ENCODE measurements at places on chromosomes 7 and 10. TPM values are rescaled to one million over a fixed set of nuclear protein-coding genes. Genes with fewer than 3 reads are reported as not detected.

- DNase-seq: no peak
These were observed 21.6 kb downstream of the AGAP3 start for GRCh38 chr7:151107882-151108281.

GRCh38 chr7:34747867-34748727 lies 90.1 kb downstream of the NPSR1 start:
- peak; percentile 89 for DNase-seq

GRCh38 chr7:23955145-23955544 lies 245.1 kb downstream of the STK31 start:
- DNase-seq: no peak

VSTM4 gene
- total RNA-seq: 0.07 TPM

CD36 gene
- total RNA-seq: 0.32 TPM

DPP6 gene
- total RNA-seq: not detected

DNA sequence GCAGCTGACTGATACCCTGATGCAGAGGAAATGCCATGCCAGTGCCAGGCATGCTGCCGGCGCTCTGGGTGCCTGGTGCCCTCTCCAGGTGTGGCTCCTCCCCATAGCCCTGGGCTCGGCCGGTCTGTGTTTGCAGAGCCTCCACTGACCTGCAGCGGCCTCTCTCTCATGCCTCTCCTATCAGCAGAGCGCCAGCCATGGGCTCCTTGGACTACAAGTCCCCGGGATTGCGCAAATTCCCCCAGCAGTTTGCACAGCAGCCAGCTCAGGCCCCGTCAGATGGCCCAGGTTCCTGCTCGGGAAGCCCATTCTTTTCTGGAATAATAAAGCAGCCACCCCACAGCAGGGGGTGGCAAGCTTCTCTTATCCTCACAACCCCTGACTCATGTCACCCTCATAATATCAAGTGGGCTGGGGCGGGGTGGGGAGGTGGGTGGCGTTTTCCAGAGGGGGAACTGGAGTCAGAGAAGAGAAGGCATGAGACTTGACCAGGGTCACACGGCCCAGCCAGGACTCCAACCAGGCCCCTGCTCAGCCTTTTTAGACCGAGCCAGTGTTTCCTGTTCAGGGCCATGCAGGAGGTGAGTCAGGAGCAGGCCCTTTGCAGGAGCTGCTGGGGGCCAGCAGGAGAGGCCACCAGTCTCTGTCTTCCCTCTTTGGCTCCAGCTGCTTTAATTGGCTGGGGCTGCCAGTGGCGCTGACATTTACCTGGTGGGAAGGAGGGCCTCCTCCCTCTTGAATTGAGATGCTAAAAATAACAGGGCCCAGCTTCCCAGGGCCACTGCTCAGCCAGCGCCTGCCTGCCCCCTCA lies 58.6 kb downstream of the ZMIZ1 start:
- DNase-seq: peak; percentile 56

TMEM140 gene
- not detected for total RNA-seq

- no peak for DNase-seq
These were observed 24.9 kb upstream of the TES start for GRCh38 chr7:116185450-116185849.

DNA sequence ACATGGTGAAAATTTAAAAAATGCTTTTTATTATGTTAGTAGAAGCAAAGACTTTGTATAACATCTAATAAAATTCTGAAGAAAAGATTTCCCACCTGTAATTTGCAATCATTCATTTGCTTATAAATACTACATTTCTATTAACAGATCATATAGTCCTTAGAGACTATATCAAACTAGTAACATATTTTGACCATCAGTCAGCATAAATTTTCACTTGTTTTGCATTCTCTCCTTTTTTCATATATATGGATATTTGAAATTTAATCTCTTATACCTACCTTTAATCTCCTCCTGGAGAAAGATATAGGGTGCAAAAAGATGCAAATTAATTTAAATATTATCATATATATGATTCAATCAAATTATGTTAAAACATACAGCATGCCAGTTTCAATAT lies 16.9 kb upstream of the TAS2R16 start:
- DNase-seq: no peak

DNA sequence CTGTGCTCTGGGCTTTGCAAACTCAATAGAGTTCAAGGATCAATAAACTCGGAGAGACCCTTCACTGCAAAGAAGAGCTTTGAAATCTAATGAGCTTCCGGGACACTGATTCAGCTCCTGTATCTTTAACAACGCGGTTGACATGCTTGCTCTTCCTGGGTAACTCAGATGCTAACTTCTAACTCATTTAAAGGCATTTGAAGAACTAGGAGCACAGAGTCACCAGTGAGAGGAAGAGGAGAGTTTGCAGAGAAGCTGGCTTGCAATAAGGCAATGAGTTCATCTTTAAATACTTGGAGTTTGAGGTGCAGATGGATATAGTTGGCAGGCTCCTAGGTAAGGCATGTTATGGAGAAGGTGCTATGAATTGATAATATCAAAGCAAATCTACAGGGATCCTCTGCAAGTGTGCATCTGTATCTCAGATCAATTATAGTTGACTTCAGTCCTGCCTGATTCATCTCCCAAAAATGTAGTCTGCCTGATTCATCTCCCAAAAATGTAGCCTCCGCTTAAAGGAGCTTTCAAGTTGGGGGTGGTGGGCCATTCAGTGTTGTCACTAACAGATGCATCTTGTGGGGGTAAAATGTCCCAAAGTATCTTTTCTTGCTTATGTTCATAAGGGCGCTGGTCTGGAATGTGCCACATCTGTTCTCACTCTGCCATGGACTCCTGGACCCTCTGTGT lies 182.5 kb upstream of the PRSS58 start:
- DNase-seq: peak; percentile 47

GRM3 gene
- total RNA-seq: not detected

GRCh38 chr10:36538953-36539586 lies 586.3 kb upstream of the ANKRD30A start:
- DNase-seq: no peak

DNA sequence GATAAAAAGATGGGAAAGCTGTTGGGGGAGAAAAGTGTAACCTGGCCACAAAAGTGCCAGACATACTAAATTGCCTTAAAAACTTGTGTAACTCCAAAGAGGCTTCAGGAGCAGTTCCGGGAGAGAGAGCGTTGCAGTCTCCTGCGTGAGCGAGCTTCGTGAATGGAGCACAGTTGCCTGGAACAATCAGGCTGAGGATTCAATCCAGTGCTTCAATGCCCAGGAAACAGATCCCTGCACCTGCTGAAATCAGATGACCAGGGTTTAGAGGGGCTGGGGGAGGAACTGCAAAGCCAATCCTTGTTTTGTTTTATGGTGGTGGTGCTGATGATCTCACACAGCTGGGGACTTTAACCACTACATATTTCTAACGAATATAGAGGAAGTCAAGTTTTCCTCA lies 398.3 kb downstream of the DPP6 start:
- DNase-seq: no peak

DNA sequence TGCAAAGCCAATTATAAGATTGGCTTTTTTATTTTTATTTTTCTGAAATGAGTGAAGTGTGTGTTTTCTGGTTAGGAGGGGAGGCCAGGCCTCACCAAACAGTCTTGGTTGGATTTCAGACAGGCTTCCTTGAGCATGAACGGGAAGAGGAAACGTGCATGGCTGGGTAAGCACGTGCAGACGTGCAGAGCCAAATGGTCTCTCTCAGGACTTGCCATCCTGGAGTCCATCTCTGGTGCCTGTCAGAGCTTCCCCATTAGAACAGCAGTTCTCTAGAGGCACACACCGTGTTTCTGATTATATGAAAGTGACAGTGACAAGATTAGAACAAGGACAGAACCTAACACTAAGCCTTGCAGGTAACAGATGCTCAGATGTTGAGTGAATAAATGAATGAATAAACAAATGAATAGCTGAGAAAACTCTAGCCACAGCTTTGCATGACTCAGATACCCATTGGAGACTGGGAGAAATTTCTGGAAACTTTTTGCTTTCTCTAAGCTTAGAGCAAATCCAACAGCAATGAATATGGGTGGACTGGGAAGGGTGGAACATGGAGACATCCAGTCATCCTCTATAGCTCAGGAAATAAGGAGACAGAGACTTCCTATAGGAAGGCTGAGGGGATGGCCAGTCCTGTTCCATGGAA lies 11.8 kb upstream of the CALD1 start:
- no peak for DNase-seq

UNCX gene
- total RNA-seq: not detected

DNA sequence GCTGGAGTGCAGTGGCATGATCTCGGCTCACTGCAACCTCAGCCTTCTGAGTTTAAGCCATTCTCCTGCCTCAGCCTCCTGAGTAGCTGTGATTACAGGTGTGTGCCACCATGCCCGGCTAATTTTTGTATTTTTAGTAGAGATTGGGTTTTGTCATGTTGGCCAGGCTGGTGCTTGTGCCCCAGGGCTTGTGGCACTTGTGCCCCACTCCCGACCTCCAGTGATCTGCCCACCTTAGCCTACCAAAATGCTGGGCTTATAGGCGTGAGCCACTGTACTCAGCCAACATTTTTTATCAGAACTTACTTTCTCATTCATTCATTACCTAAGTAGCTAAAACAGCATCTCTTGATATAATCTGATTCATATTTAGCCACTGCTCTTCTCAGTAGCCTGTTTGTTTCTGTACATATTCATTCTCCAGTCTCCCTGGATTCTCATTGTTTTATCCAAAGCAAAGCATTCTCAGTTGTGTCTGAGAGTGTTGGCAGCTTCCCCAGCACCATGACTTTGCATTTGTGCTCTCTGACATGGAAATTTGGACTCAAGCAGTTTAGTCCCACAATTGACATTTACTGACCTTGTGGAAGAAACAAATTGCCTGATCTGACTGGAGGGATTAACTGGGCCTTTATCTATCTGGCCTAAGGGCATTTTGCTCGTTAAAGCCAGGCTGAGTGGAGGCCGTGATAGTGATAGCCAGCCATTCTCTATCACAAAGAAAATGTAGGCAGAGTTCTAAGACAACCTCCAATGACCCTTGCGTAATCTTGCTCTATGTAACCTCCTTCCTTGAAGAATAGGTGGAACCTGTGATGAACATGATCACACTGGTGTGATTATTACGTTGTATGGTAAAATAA lies 44.9 kb downstream of the AKR1B15 start:
- no peak for DNase-seq

DNA sequence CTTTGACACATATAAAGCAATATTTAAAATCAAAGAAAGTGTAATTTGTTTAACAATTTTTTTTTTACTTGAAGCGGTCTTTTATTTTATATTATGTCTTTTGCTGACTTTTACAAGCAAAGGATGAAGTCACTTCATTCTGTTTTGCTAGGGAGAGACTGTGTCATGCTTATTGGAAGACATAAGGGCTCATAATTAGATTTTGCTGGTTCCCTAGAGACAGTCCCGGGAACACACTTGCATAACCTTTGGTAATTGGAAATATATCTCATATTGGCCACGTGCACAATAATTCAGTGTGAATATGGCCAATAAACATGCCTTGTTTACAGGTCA lies 448 bp upstream of the NET1 start:
- DNase-seq: no peak

DNA sequence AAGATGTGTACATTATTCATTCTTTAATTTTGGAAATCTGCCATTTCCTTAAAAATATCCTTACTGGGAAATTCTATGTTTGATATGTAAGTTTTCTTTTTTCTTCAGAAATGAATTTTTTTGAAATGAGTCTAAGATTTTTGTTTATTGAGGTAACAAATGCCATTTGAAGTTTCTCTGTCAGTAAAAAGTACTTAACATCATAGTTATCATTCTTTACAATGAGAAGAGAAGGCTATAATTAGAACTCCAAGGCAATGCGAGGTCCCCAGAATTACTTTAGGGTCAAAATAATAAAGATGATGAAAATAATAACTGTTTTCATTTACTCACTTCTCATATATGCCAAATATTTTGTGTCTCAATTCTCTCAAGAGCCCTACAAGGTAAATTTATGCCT lies 37.0 kb upstream of the RHOBTB1 start:
- DNase-seq: no peak

CTAGE6 gene
- total RNA-seq: not detected

- DNase-seq: no peak
These were observed 205.0 kb downstream of the SORCS1 start for GRCh38 chr10:106959521-106959920.

HMX2 gene
- total RNA-seq: not detected

DNA sequence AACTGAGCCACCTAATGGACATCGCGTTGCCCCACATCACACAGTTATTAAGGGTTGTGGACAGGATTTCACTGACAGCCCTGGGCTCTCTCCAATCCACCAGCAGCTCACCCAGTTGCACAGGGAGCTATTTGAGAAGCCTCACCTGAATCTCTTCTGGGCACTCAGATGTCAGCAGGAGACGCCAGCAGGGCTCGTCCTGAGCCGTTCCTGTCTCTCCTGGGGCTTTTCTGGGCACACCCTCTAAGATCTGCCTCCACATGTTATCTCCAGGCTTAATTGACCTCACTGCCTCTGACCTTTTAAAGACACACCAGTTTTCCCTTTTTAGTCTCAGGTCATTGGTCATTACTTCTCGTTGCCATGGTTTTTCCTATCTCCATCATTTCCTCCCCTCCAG lies 63.0 kb downstream of the GRID1 start:
- no peak for DNase-seq

GRCh38 chr7:50068026-50068425 lies 25.0 kb downstream of the ZPBP start:
- DNase-seq: peak; percentile 31

GRCh38 chr7:30659312-30659711 lies 22.9 kb downstream of the CRHR2 start:
- DNase-seq: no peak

ITPRID1 gene
- not detected for total RNA-seq

EIF4H gene
- 384 TPM for total RNA-seq

- no peak for DNase-seq
These were observed 105.3 kb downstream of the ELFN1 start for GRCh38 chr7:1775389-1775788.

PNLIPRP3 gene
- total RNA-seq: not detected

IL6 gene
- total RNA-seq: not detected

GRCh38 chr10:77162697-77163096 lies 474.9 kb downstream of the KCNMA1 start:
- no peak for DNase-seq

NEUROD6 gene
- total RNA-seq: not detected

DNA sequence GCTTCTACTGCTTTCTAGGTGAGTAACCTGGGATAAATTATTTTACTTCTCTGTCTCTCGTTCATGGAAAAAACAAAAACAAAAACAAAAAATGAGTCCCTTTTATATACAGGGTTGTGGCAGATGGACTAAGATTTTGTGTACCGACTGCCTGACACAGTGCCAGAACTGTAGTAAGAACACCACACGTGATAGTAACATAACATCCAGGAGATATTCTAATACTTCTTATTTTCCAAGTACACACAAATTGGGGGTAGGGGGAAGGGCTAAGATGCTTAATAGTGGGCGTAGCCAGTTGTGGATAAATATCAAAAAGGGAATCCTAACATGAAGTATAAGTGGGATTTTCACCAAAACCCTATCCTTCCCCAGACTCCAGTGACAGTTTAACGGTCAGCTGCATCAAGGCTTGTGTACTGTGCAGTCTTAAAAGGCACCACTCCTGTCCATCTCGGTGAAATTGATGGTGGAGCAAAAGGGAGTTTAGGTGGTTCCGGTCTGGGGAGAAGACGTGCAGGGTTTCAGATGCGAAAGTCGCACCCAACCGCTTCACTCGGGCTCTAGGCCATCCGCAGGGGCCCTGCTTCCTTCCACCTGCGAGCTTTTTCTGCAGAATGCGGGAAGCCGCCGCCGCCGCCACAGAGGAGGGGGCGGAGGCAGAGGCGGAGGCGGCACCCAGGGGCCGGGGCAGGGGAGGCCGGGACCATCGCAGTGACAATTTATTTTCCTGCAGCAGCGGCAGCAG lies at the start of gene STAMBPL1:
Gene STAMBPL1, plus strand, starts transcription at position 712 of the 748 bp plus-strand sequence. CDS start 21,464 bp downstream, outside the sequence.
- DNase-seq: no peak
